ENCODE measurements at places on chromosomes 5 and 9. TPM values are rescaled to one million over a fixed set of nuclear protein-coding genes. Genes with fewer than 3 reads are reported as not detected.

- no peak overlapping the region for H3K4me3 ChIP-seq
- H3K36me3 ChIP-seq, result no peaks in the 10 kb centered on the region
- no peaks in the 10 kb centered on the region for H3K4me1 ChIP-seq
These were observed 32.5 kb upstream of the ZNF366 start for GRCh38 chr5:72539726-72540125.

PPP1R26 gene
- total RNA-seq, result 11.6 TPM

SMIM33 gene
- not detected for total RNA-seq

SLC45A2 gene
- total RNA-seq, result not detected

DNA sequence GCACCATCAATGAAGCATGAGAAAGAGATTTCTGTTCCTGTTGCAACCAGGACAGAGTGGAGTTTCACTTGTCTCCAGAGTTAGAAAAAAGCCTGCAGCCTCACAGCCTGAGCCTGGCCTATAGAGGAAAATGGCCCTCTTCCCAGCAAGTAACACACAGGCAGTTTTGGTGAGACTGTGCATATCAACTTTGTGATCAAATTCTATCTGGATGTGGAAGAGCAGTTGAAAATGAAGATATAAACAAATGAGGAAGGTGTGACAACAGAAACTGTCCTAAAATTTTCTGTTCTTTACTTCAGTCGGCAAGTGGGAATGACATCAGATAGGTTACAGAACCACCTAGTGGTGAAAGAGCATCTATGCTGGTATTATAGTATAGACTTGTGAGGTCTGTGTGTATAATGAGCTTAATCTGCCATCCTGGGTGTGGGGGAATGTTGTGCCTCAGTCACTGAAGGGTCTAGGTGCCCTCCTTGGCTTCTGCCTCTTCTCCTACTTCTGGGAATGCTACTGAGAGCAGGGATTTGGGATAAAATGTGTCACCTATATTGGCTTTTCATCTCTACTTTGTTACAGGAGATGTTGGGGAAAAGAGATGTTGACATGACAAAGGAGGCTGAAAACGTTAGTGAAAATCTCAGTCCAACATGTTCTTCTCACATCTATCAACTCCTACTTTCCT, 28.2 kb downstream of the YIPF5 start:
- no peak overlapping the region for H3K27ac ChIP-seq
- DNase-seq, result no peak
- no peaks in the 10 kb centered on the region for H3K36me3 ChIP-seq
- H3K27me3 ChIP-seq, result no peaks in the 10 kb centered on the region
- no peak overlapping the region for H3K4me3 ChIP-seq

DNA sequence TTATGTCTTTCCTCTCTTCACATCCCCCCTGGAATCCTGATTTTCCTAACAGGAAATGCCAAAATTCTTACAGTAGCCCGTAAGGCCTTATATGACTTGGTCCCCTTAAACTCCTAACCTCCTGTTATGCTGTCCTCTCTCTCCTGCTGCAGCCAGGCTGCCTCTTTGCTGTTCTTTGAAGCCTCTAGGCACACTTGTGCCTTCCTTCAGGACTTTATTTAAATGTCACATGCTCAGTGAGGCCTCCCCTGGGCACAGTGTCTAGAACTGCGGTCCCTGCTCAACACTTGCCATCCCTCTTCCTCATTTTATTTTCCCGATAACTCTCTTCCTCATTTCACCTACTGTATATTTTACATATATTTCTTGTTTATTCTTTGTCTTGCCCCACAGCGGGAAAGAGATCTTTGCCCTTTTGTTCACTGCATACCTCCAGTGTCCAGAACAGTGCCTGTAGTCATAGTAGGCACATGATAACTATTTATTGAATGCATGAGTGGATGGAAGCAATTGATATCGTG, 5.5 kb upstream of the SHB start:
- DNase-seq, result no peak
- H3K4me1 ChIP-seq, result peaks cover 44% of the 10 kb centered on the region
- no peak overlapping the region for H3K27ac ChIP-seq

GRCh38 chr5:173925449-173926071, 37.4 kb downstream of the CPEB4 start:
- H3K4me1 ChIP-seq, result peaks cover 98% of the 10 kb centered on the region
- no peaks in the 10 kb centered on the region for H3K27me3 ChIP-seq
- no peak overlapping the region for H3K4me3 ChIP-seq
- peak; percentile 64 for DNase-seq

DNA sequence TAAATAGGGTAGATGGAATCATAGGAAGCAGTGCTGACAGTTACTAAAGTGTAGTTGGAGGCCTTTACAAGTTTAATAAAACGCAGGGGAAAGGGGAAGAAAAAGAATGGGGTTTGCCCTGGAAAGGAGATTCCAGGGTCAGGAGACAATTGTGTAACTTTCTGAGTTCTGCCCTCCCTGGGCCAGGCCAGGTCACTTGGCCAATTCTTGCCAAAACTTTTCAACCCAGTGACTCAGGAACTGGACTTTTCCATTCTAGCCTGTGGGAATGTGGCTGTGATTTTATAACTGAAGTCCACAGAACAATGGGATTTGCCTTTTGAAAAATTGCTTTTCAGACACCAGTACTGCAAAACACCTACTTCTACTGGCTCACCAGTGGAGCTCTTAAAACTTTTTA, 289.8 kb upstream of the ANKRD55 start:
- DNase-seq, result no peak
- no peak overlapping the region for H3K4me3 ChIP-seq
- peaks cover 30% of the 10 kb centered on the region for H3K4me1 ChIP-seq
- H3K36me3 ChIP-seq, result no peaks in the 10 kb centered on the region

DNA sequence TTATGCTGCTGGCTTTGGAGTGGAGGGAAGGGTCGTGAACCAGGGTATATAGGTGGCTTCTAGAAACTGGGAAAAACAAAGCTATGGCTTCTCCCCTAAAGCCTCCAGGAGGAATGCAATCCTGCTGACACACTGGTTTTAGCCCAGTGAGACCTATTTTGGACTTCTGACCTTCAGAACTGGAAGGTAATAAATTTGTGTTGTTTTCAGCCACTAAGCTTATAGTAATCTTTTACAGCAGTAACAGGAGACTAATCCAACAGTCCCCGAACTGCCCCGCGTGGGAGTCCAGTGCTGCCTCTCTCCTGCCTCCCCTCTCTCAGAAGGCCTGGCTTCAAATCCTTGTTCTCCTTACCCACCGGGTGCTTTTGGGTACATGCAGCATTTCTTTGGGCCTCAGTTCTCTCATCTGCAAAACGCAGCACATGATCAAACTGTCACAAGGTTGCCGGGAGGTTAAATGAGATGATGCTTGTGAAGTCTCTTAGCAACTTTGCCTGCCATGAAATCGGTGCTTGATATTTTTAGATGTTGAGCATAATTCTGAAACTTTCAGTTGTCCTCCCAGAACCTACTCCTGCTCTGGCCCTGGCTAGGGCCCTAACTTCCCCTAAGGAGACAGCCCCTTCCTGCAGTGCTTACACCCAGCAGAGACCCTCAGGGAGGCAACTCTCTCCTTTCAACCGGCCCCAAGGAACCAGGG, 127.3 kb upstream of the BOD1 start:
- no peak for DNase-seq
- H3K4me1 ChIP-seq, result no peaks in the 10 kb centered on the region
- no peak overlapping the region for H3K27ac ChIP-seq
- H3K36me3 ChIP-seq, result no peaks in the 10 kb centered on the region
- H3K4me3 ChIP-seq, result no peak overlapping the region
- H3K27me3 ChIP-seq, result no peaks in the 10 kb centered on the region

PPP3R2 gene
- not detected for total RNA-seq

FOXD4L6 gene
- total RNA-seq, result not detected

FABP6 gene
- total RNA-seq, result not detected

WNK2 gene
- total RNA-seq, result 1.2 TPM

PCDHA3 gene
- total RNA-seq, result 0.55 TPM

DNA sequence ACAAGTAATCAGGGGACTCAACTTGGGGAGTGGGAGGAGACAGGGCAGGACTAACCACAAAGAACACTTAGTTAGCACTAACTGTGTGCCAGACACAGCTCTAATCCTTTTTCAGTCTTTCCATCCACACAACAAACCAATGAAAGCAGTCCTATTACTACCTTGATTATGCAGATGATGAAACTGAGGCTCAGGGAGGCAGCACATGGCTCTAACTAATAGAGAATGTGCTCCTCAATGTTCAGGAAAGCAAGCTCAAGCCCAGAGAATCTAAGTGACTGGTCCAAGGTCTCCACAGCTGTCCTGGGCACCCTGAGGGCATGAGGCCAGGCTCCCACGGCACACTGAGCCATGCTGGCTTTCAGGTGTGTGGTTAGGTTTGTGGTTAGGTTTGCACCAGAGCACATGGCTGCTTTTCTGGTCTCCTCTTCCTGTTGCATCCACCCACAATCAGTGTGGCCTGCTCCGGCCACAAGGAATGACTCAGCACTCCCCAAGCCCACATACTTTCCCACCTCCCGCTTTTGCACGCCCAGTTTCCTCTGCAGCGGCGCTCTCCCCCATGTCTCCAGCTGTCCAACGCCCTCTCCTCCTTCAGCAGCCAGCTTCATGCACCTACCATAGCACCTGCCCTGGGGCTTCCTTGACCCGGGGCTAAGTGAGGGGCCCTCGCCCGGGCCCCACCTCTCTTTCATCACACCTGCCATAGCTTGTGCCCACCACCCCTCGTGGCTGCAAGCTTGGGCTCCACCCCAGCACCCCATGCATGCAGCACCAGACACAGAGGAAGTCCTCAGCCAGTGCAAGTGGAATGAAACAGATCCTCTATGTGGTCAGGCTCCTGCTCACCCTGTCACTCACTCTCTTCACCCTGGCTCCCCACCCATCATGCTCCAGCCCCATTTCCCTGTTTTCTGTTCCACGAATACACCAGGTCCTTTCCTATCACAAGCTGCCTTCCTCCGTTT, 133.1 kb downstream of the GABBR2 start:
- H3K36me3 ChIP-seq, result no peaks in the 10 kb centered on the region
- no peak overlapping the region for H3K4me3 ChIP-seq
- no peak overlapping the region for H3K27ac ChIP-seq
- no peaks in the 10 kb centered on the region for H3K27me3 ChIP-seq

DNA sequence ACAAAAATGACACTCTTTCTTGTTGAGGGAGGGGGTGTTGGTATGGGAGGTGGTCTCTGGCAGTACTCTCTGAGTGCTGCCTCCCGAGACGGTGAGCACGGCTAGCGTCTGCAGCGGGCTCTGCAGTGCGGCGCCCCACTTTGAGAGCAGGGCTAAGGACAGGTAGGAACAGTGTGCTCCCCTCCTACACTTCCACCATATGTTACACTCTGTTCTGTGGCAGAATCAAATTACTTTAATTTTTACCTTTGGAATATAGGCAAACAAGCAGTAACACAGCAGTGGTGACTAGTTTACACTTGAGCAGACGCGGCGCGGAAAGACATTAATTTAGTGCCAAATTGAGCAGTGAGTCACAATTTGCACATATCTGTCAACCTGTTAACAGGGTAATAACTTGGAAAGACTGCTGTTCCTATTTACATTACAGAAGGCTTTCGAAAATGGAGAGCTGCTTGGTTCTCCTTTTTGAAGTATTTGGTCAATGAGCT, 136.3 kb downstream of the MED27 start:
- no peak for DNase-seq
- no peak overlapping the region for H3K27ac ChIP-seq
- no peaks in the 10 kb centered on the region for H3K36me3 ChIP-seq
- H3K4me1 ChIP-seq, result no peaks in the 10 kb centered on the region

CNTNAP3 gene
- total RNA-seq, result not detected

- H3K27me3 ChIP-seq, result no peaks in the 10 kb centered on the region
- peak; percentile 52 for DNase-seq
- no peaks in the 10 kb centered on the region for H3K4me1 ChIP-seq
- no peaks in the 10 kb centered on the region for H3K36me3 ChIP-seq
- no peak overlapping the region for H3K27ac ChIP-seq
These were observed 207.6 kb upstream of the DMRTA1 start for GRCh38 chr9:22238809-22239684.

YIPF5 gene
- total RNA-seq, result 0.87 TPM

- peak; percentile 69 for DNase-seq
- peaks cover 38% of the 10 kb centered on the region for H3K4me1 ChIP-seq
- peaks cover 44% of the 10 kb centered on the region for H3K27me3 ChIP-seq
These were observed at the start of gene NTRK2 for GRCh38 chr9:84669288-84670137. TSS of gene NTRK2 (plus strand) at chr9:84669729. CDS start at chr9:84670749, 1,020 bp downstream.

DNA sequence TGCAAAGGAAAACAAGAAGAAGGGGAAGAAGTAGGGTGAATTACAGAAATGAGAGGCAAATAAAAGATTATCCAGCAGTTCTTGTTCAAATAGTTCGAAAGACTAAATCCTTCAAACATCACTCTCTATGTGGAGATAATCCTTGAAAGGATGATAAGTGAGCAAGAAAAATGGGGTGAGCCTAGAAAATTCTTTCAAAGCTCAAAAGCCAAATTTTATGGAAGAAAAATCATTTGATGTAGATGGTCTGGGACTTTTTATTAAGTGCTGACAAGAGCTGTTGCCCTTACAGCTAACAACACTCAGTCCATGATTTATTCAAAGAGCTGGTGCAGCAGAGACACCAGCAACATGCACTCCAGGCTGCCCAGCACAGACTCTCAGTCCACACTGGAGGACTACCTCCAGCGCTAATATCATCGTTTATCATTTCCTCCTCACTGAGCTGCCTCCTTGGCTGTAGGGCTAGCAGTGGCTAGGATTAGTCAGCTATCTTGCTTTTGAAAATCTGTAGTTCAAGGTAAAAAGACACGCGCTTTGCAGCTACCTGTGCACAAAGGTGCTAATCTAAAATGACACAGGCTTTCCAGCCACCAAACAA, 264.8 kb upstream of the KIF2A start:
- no peaks in the 10 kb centered on the region for H3K4me1 ChIP-seq
- no peaks in the 10 kb centered on the region for H3K27me3 ChIP-seq
- H3K27ac ChIP-seq, result no peak overlapping the region

BTNL3 gene
- total RNA-seq, result 0.58 TPM

DNA sequence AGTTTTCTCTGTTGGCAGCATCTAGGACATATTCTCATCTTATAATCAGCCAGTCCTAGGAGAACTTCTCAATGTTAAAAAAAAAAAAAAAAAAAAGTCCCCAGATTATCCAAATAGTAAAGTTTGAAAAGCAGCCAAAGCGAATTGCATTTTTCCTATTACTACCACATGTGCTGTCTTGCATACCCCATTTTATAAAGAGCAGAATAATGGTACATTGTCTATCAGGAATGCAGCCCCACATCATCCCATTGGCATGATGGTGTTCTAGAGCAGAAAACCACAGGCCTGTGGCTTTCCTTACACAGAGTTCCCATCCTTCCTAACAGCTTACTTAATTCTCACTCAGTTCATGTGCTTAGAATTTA, 381.6 kb downstream of the TMEM38B start:
- H3K27me3 ChIP-seq, result no peaks in the 10 kb centered on the region
- no peaks in the 10 kb centered on the region for H3K36me3 ChIP-seq

- H3K4me1 ChIP-seq, result no peaks in the 10 kb centered on the region
- H3K4me3 ChIP-seq, result no peak overlapping the region
- H3K27me3 ChIP-seq, result no peaks in the 10 kb centered on the region
- H3K27ac ChIP-seq, result no peak overlapping the region
These were observed 239.3 kb upstream of the SGCD start for GRCh38 chr5:156087577-156088110.

DNA sequence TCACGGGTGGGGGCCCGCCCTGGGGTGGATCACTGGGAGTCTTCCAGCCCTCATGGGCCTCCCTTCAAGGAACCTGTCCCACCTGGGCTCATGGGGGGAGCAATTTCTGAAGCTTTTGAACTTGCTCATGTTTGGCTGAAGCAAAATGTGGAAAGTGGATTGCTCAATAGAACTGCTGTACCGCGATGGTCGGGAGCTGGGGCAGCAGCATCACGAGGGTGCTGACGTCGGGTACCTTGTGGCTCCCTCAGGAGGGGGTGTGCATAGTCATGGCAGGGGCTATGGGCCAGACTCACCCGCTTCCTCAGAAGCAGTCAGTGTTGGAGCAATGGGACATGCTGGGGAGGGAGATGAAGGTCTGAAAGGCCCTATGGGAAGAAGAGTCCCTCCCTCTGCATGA, 57.9 kb downstream of the PRRT1B start:
- peaks cover 89% of the 10 kb centered on the region for H3K36me3 ChIP-seq
- H3K27ac ChIP-seq, result no peak overlapping the region
- no peak overlapping the region for H3K4me3 ChIP-seq
- DNase-seq, result no peak
- peaks cover 25% of the 10 kb centered on the region for H3K4me1 ChIP-seq
- no peaks in the 10 kb centered on the region for H3K27me3 ChIP-seq

EDIL3 gene
- 52.7 TPM for total RNA-seq
